GM23248 (cell line): ENCODE measurements at places on chromosomes 12 and 14. TPM values are rescaled to one million over a fixed set of nuclear protein-coding genes. Genes with fewer than 3 reads are reported as not detected.

DNA sequence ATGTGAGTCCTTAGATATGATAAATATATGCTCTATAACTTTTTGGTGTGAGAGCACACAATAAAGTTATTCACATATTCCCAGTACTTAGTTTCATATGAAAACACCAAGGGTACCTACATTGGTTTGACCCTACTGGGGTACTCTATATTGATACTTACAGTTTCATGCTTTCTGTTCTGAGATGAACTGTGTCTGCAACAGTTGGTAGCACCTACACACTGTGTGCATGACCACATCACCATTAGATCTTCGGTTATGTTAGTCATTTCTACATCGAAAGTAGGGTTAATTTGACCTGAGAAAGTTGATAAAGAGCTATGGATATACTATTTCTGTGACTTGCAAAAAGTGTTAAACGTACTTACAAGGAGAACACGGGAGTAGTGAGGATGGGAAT lies 337.2 kb downstream of the NPAS3 start:
- no peaks in the 10 kb centered on the region for H3K36me3 ChIP-seq
- H3K27ac ChIP-seq, result no peak overlapping the region
- peaks cover 5% of the 10 kb centered on the region; the same call in 1 of the 2 replicates for H3K4me1 ChIP-seq
- H3K4me3 ChIP-seq, result no peak overlapping the region
- H3K27me3 ChIP-seq, result no peaks in the 10 kb centered on the region
- DNase-seq, result no peak

DNA sequence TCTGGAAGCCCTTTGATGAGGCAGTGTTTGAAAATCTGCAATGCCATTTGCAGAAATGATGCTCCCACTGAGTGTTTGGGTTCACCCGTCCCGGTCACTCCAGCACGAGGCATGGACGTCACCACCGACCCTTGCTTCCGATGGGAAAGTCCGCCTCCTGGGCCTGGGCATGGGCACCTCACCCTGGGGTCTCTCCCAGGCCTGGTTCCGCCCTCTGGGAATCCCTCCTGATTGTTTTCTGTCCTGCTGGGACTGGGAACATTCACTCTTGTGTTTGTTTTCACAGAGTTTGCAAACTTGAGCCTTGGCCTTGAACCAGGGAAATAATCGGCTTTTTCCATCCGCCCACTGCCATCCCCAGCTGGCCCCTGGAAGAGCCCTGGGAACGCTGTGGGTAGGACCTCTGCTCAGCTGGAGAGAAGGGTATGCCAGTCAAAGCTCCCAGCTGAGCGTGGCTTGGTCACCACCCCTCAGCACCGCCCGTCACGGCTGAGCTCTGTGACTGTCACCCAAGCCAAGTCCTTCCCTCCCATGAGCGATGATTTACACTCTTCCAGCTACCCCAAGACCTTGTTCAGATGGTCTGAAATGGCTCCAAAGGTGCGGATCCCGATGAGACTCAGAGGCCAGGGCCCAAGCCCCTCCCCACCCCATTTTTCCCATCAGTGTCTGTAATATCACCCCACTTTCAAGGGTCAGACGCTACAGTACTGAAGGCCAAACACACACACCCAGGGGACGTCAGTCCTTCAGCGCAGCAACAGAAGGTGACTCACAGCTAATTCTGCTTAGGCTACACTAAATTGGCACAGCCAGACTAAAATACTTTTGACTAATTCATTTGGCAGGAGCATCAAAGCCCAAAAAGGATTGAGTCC lies 34.1 kb upstream of the FZD10 start:
- H3K27ac ChIP-seq, result 0 out of 2 replicates have a peak overlapping the region, but pooled peaks have one; percentile 12
- no peak overlapping the region for H3K4me3 ChIP-seq
- H3K4me1 ChIP-seq, result no peaks in the 10 kb centered on the region
- H3K27me3 ChIP-seq, result no peaks in the 10 kb centered on the region

DNA sequence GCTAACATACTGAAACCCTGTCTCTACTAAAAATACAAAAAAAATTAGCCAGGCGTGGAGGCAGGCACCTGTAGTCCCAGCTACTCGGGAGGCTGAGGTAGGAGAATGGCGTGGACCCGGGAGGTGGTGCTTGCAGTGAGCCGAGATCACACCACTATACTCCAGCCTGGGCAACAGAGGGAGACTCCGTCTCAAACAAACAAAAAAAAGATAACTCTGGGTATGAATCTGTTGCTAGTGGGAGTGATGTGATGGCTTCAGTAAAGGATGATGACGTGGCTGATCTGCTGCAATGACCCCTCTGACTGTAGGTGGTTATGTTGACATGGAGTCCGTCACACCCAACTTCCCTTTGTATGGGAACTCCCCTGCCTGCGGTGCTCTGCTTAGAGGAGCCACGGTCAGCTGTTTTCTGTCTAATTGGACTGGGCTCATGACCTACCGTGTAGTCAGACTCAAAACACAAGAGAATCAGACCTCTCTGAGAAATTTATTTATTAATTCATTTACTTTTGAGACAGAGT lies 59.1 kb upstream of the MED13L start:
- no peaks in the 10 kb centered on the region for H3K27me3 ChIP-seq
- no peaks in the 10 kb centered on the region for H3K36me3 ChIP-seq
- no peak overlapping the region for H3K27ac ChIP-seq
- peaks cover 11% of the 10 kb centered on the region for H3K4me1 ChIP-seq
- DNase-seq, result peak; percentile 72

- H3K4me3 ChIP-seq, result no peak overlapping the region
- no peaks in the 10 kb centered on the region for H3K27me3 ChIP-seq
- peaks cover 7% of the 10 kb centered on the region; the same call in 1 of the 2 replicates for H3K4me1 ChIP-seq
- no peak overlapping the region for H3K27ac ChIP-seq
Measured at GRCh38 chr14:68094158-68094557, 274.6 kb downstream of the RAD51B start.

DNA sequence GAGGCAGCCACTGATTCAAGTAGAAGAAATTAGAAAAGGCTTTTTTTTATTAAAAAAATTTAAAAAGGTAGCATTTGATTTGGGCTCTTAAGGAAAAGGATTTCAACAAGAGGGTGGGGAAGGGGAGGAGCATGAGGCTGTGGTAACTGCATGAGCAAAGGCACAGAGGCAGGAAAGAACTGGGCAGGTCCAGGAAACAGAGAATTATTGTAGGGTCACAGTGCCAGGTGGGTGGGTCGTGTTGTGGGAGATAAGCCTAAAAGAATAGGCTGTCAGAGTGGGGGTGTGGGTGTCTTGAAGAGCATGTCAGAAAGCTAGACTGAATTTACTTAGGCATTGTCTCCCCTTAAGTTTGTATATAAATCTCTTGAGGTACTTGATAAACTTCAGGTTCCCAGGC lies 7.8 kb downstream of the LIMA1 start:
- H3K27ac ChIP-seq, result no peak overlapping the region
- peaks cover 12% of the 10 kb centered on the region for H3K4me1 ChIP-seq
- no peak overlapping the region for H3K4me3 ChIP-seq
- no peaks in the 10 kb centered on the region for H3K36me3 ChIP-seq
- DNase-seq, result no peak

The DPPA3 gene
- total RNA-seq, result not detected in 2 replicates

The RTL1 gene
- not detected in 2 replicates for total RNA-seq

GRCh38 chr12:2583642-2584401 lies 210.9 kb upstream of the FKBP4 start:
- H3K36me3 ChIP-seq, result peaks cover 4% of the 10 kb centered on the region; the same call in 1 of the 2 replicates
- no peaks in the 10 kb centered on the region for H3K4me1 ChIP-seq
- DNase-seq, result no peak
- H3K4me3 ChIP-seq, result no peak overlapping the region
- no peaks in the 10 kb centered on the region for H3K27me3 ChIP-seq

The GPR68 gene
- 8.6 and 10.6 TPM in 2 replicates for total RNA-seq

DNA sequence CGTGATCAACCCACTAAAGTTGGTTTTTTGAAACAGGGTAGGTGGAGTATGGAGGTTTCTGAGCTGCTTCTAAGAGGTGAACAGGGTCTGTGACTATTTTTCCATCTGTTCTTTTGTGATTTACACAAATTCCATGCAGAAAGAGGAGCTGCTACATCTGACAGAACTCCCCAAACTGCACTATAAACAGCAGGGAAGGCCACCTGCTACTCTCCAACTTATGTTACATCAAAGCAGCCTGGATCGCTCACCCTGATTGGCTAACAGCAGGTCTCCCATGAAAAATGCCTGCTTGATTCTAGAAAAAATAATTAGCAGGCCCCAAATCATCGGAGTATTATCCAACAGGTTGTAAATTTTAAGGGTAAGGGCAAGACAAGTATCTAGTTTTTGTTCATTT lies 282.9 kb upstream of the FLRT2 start:
- no peak overlapping the region for H3K27ac ChIP-seq
- peaks cover 12% of the 10 kb centered on the region for H3K4me1 ChIP-seq
- no peaks in the 10 kb centered on the region for H3K36me3 ChIP-seq
- no peak overlapping the region for H3K4me3 ChIP-seq
- no peak for DNase-seq

GRCh38 chr12:768434-768833 lies 16.1 kb downstream of the WNK1 start:
- no peak for DNase-seq
- H3K27me3 ChIP-seq, result no peaks in the 10 kb centered on the region
- H3K4me1 ChIP-seq, result peaks cover 13% of the 10 kb centered on the region; the same call in 1 of the 2 replicates
- no peaks in the 10 kb centered on the region for H3K36me3 ChIP-seq
- H3K4me3 ChIP-seq, result no peak overlapping the region

The TAS2R42 gene
- total RNA-seq, result not detected in 2 replicates

The CFAP54 gene
- total RNA-seq, result 0.32 and 2.0 TPM in 2 replicates

The SERPINA3 gene
- 0.89 and 1.1 TPM in 2 replicates for total RNA-seq

DNA sequence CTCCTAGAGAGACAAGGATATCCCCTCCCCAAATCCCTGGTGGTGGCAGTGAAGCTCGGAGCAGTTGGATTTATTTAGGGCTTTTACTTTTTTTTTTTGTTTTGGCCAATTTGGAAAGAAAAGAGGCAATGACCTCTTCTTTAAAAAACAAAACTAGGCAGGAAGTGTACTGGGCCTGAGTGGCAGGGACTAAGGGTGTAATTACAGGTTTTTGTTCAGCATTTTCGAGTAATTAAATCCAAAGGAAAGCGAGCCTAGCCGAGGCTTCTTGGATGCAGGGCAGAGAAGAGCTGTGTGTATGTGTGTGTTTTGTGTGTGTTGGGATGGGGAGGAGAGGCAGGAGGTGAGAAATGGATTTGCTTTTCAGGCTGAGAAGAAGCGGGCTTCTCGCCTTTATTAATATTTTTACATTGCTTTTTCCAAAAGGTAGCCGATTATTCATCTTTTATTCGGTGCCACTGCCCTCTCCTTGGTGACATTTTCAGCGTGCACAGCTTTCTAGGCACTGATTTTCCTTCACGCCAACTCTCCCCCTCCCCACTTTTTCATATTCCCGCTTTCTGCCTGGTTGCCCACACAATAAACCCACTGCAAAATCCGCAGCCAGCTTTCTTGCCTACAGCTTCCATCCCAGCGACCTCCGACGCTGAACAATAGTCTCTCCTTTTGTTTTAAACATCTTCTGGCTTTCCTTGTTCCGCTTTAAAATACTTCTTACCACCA lies 8.9 kb upstream of the IRF2BPL start:
- peak overlapping the region; percentile 60; the same call in 1 of the 2 replicates for H3K4me3 ChIP-seq
- no peaks in the 10 kb centered on the region for H3K36me3 ChIP-seq
- peak overlapping the region; percentile 100 for H3K27ac ChIP-seq
- peaks cover 67% of the 10 kb centered on the region for H3K4me1 ChIP-seq
- DNase-seq, result no peak

- H3K36me3 ChIP-seq, result no peaks in the 10 kb centered on the region
- H3K4me1 ChIP-seq, result peaks cover 5% of the 10 kb centered on the region; the same call in 1 of the 2 replicates
- H3K4me3 ChIP-seq, result no peak overlapping the region
- no peaks in the 10 kb centered on the region for H3K27me3 ChIP-seq
- H3K27ac ChIP-seq, result no peak overlapping the region
Measured at GRCh38 chr14:57199921-57200320, 68.8 kb downstream of the EXOC5 start.

- H3K27ac ChIP-seq, result no peak overlapping the region
- no peak overlapping the region for H3K4me3 ChIP-seq
- DNase-seq, result no peak
Measured at GRCh38 chr12:2194060-2194459, 141.3 kb downstream of the CACNA1C start.

The MRPL51 gene
- 29.8 and 68.3 TPM in 2 replicates for total RNA-seq

- peaks cover 50% of the 10 kb centered on the region for H3K4me1 ChIP-seq
- DNase-seq, result peak; percentile 71
- H3K27ac ChIP-seq, result no peak overlapping the region
Measured at GRCh38 chr14:64998455-64998931, 11.8 kb downstream of the FNTB start.

- H3K27ac ChIP-seq, result no peak overlapping the region
- no peaks in the 10 kb centered on the region for H3K27me3 ChIP-seq
- H3K36me3 ChIP-seq, result no peaks in the 10 kb centered on the region
- no peaks in the 10 kb centered on the region for H3K4me1 ChIP-seq
- no peak overlapping the region for H3K4me3 ChIP-seq
Measured at GRCh38 chr12:5723071-5723470, 222.0 kb downstream of the ANO2 start.

The ACSS3 gene
- 1.9 and 3.2 TPM in 2 replicates for total RNA-seq

The PTPRB gene
- total RNA-seq, result 3.9 and 4.4 TPM in 2 replicates

The SIX6 gene
- total RNA-seq, result not detected in 2 replicates

- H3K4me3 ChIP-seq, result peak overlapping the region; percentile 13; the same call in 1 of the 2 replicates
- peaks cover 51% of the 10 kb centered on the region for H3K4me1 ChIP-seq
- H3K36me3 ChIP-seq, result no peaks in the 10 kb centered on the region
- H3K27ac ChIP-seq, result peak overlapping the region; percentile 92
- H3K27me3 ChIP-seq, result no peaks in the 10 kb centered on the region
Measured at GRCh38 chr12:15726027-15726877, 62.9 kb downstream of the EPS8 start.

GRCh38 chr14:84225268-84225667 lies 1304.7 kb upstream of the FLRT2 start:
- H3K4me1 ChIP-seq, result no peaks in the 10 kb centered on the region
- no peak overlapping the region for H3K27ac ChIP-seq
- DNase-seq, result no peak
- no peaks in the 10 kb centered on the region for H3K36me3 ChIP-seq

The ORAI1 gene
- total RNA-seq, result 4.9 and 7.6 TPM in 2 replicates

The BICDL1 gene
- not detected in 2 replicates for total RNA-seq

The GON7 gene
- total RNA-seq, result 13.2 and 16.5 TPM in 2 replicates

DNA sequence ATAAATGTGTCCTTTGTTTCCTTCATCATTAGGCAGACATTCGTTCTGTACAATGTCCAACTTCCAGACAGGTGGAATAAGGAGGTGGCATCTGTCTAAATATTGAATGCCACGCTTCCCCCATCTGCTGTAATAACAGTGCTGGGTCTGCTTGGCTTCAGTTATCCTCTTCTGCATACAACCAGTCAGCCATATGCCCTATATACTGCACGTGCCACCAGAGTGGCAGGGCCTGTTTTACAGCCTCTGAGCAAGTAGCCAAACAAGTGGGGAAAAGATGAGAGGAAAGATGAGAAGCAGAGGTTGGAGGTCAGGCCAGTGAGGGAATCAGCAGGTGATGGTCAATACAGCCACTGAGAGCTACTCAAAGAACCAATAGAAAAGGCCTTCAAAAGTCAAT lies 55.4 kb downstream of the OTX2 start:
- 0 out of 2 replicates have a peak, but pooled peaks cover 3% of the 10 kb centered on the region for H3K27me3 ChIP-seq
- H3K36me3 ChIP-seq, result no peaks in the 10 kb centered on the region

- peak; percentile 2 for DNase-seq
- no peak overlapping the region for H3K27ac ChIP-seq
- H3K36me3 ChIP-seq, result no peaks in the 10 kb centered on the region
- H3K4me1 ChIP-seq, result no peaks in the 10 kb centered on the region
- no peak overlapping the region for H3K4me3 ChIP-seq
Measured at GRCh38 chr12:66848967-66849366, 170.1 kb upstream of the GRIP1 start.

The ABCC9 gene
- 41.7 and 44.3 TPM in 2 replicates for total RNA-seq

GRCh38 chr12:538731-539539 lies 79.2 kb downstream of the B4GALNT3 start:
- H3K27me3 ChIP-seq, result no peaks in the 10 kb centered on the region
- no peak overlapping the region for H3K4me3 ChIP-seq
- peaks cover 9% of the 10 kb centered on the region for H3K4me1 ChIP-seq
- DNase-seq, result peak; percentile 73
- H3K27ac ChIP-seq, result no peak overlapping the region

- H3K4me1 ChIP-seq, result peaks cover 43% of the 10 kb centered on the region
- no peak for DNase-seq
- peak overlapping the region; percentile 92 for H3K4me3 ChIP-seq
- H3K27me3 ChIP-seq, result no peaks in the 10 kb centered on the region
- peak overlapping the region; percentile 82 for H3K27ac ChIP-seq
Measured at GRCh38 chr12:79932357-79932756, 2.5 kb downstream of the PPP1R12A start.
